ENCODE measurements at places on chromosomes 11 and 22.

DNA sequence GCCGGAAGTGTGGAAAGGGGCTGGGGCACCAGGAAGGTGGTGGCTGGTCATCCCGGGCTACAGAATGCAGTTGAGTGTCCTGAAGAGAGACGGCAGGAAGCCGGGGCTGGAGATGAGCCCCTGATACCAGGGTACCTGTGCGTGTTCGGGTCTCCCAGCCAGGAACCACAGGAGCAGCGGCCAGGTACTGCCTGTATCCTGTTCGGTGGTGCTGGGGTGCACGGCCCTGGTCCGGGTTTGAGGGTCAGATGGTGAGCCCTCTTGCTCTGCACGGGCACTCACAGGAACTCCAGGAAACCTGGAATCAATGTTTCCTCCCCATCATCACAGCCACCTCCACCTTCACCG is 253.1 kb upstream of the B3GAT1 start:
- no peak for DNase-seq

DNA sequence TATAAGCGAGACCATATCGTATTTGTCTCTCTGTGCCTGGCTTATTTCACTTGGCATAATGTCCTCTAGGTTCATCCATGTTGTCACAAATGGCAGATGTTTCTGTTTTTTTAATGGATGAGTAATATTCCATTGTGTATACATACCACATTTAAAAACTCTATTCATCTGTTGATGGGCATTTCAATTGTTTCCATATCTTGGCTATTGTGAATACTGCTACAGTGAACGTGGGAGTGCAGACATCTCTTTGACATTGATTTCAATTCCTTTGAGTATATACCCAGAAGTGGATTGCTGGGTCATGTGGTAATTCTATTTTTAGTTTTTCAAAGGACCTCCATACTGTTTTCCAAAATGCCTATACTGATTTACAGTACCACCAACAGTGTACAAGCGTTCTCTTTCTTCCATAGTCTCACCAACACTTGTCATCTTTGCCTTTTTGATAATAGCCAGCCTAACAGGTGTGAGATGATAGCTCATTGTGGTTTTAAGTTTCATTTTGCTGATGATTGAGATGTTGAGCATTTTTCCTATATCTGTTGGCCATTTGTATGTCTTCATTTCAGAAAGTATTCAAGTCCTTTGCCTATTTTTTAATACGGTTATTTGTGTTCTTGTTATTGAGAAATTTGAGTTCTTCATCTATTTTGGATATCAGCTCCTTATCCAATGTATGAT is 194.7 kb upstream of the E2F8 start:
- no peak for DNase-seq

GRCh38 chr22:23763579-23763945 is 772 bp downstream of the C22orf15 start:
- DNase-seq: peak; percentile 44

- peak; percentile 34 for DNase-seq
Observed at GRCh38 chr11:6705905-6706535, 22.9 kb upstream of the MRPL17 start.

- no peak for DNase-seq
Observed at GRCh38 chr11:43693069-43693468, 12.5 kb downstream of the HSD17B12 start.

- DNase-seq: no peak
Observed at GRCh38 chr22:35376728-35377472, 4.0 kb upstream of the HMOX1 start.

- DNase-seq: no peak
Observed at GRCh38 chr11:7046474-7047175, 26.3 kb downstream of the NLRP14 start.

DNA sequence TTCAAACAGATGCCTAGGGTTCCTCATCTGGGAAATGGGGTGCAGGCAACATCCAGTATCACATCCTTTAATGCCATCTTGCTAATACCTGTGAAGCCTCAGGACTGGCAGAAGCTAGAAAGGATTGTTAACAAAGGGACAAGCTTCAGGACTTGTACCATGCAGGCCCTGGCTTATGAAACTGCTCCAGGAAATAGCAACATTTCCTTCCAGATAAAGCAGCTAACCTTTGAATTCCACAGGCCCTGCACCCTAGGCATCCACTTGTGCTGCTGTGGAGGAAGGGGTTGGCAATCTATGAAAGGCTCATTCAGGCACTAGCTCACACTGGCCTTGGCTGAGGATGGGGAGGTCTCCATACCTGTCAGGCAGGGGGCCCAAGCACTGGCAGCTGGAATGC is 87.2 kb downstream of the BTBD10 start:
- DNase-seq: no peak

DNA sequence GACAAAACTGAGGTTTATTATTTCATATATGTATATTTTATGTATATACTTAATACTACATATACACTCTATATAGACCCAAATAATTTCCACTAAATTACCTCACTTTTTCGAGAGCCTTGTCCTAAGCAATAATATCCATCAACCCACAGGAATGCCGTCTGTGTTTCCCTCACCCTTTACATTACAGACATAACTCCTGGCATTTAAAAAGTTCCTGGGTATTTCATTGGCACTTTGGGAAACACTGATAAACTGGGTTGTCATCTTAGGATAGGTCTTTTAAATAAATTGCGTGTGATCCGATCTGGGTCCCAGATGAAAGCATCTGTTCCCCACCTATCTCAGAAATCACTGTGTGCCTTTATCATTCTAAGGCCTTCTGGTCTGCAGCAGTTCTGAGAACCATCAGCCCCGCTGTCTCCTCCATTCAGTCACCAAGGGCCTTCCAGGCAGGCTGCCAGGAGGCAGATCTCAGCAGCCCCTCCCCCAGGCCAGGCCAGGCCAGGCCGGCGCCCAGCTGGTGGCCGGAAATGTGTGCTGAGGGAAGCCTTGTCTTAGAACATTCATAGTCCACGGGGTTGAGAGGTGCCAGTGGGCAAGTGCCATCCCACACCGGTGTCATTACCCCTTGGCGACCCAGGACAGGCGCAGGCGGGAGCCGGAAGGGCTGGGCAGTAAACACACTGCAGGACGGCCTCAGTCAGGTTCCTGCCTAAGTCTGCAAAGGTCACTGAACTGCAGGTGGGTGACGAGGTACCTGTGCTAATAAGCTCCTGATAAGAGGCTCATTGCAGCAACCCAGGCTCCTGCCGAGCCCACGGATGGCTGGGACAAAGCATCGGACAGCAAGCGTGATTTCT is 3.3 kb downstream of the FGF19 start:
- DNase-seq: no peak

DNA sequence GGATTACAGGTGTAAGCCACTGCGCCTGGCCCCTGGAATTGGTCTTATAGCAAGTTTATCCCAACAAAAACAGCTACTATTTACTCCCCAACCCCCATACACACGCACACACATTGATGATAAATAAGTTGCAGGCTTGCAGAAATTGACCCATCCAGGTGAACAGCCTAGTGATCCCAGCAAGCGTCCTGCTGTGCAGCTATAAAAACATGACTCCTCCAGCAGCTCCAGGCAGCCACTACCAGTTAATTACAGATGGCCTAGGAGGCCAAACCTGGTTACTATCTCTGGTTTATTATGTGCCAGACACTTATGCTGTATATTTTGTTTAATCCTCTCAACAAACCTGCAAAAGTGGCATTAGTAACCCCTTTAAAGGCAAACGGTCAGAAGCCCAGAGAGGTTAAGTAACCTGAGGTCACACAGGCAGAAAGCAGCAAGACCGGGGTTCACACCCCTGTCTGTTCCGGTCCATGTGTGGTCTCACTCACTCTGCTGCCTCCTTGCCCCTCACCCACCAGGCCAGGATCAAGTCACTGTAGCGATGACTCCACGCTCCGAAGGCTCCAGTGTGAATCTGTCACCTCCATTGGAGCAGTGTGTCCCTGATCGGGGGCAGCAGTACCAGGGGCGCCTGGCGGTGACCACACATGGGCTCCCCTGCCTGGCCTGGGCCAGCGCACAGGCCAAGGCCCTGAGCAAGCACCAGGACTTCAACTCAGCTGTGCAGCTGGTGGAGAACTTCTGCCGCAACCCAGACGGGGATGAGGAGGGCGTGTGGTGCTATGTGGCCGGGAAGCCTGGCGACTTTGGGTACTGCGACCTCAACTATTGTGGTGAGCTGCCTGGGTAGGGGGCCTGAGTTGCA is 6.6 kb downstream of the F2 start:
- DNase-seq: no peak

DNA sequence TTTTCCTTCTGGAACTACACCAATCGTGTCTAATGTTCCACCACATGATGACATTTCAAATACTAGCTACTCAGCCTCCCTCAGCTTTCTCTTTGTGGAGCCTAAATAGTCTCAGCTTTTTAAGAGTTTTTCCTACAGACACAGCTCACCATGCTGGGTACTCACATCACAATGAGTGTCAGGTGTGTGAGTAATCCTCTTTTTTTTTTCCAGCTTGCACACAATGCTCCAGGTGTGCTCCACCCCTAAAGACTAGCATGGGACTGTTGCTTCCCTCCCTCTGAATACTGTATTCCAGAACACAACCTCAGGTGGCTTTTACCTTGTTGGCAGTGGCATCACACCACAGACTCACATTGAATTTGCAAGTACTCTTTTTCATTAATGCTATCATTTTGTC is 11.7 kb downstream of the BTG4 start:
- DNase-seq: no peak

- DNase-seq: no peak
Observed at GRCh38 chr11:64498136-64498535, 92.9 kb upstream of the SLC22A12 start.

GRCh38 chr11:11436715-11437313 is 83.8 kb upstream of the CSNK2A3 start:
- DNase-seq: no peak
